ENCODE measurements at places on chromosomes 5 and 9. TPM values are rescaled to one million over a fixed set of nuclear protein-coding genes. Genes with fewer than 3 reads are reported as not detected.
A peak's percentile ranks its signal among the peaks of the same experiment; 100 is the strongest.

Gene FBP1
- 781 TPM for total RNA-seq

GRCh38 chr5:77086689-77087483 is at the start of gene ZBED3:
Gene ZBED3 (minus strand): TSS chr5:77087285. CDS start chr5:77077878, 9,407 bp downstream.
- peak; percentile 63 for DNase-seq

Gene SLIT3
- 0.50 TPM for total RNA-seq

- no peak for DNase-seq
Measured at GRCh38 chr9:71858812-71859211, 52.2 kb downstream of the ABHD17B start.

Gene PCDHGB5
- 3.8 TPM for total RNA-seq

Gene ROR2
- not detected for total RNA-seq

DNA sequence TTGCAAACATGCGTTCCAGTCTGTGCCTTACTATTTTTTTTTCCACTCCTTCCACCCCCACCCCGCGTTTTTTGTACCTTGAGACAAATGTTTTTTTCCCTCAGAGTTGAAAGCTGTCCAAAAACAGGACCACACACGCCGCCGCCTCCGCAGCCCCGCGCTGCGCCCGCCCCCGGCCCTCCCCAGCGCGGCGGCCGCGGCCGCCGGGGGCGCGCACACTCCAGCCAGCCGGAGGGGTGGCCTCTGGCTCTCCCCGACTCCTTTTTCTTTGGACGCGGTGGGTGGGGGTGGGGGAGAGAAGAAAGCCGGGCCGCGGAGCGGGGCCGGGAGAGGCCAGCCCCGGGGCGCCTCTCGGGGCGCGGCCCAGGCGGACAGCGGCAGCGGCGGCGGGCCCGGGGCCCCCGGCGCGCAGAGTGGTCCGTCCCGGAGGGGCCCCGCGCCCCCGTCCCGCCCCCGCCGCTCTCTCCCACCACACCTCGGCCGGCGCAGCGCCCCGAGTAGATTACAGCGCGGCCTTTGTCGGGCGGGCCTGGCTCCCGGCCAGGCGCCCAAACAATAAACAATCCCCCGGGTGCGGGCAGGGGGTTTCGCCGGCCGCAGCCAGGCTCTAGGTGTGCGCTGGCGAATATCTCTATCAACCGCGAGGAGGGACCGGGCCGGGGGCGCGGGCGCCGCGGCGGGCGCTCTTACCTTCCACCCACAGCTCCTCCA is 10.9 kb downstream of the PTCH1 start:
- peak; percentile 58 for DNase-seq

DNA sequence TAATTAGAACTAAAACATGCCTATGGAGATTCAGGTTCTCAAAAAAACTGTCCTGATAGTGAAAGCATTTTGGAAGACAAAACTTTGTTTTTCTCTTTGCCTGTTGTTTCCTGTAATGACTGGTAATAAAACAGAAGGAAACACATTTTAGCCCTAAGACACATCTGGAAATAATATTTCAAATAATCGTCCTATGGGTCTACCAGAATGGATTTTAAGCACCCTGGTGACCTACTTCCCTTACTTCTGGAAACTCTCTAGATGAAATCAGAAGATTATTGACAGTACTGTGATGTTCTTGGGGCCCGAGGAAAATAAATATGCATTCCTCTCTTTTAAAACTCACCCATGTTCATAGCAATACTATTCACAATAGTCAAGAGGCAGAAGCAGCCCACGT is 110.1 kb upstream of the TLE4 start:
- no peak for DNase-seq

DNA sequence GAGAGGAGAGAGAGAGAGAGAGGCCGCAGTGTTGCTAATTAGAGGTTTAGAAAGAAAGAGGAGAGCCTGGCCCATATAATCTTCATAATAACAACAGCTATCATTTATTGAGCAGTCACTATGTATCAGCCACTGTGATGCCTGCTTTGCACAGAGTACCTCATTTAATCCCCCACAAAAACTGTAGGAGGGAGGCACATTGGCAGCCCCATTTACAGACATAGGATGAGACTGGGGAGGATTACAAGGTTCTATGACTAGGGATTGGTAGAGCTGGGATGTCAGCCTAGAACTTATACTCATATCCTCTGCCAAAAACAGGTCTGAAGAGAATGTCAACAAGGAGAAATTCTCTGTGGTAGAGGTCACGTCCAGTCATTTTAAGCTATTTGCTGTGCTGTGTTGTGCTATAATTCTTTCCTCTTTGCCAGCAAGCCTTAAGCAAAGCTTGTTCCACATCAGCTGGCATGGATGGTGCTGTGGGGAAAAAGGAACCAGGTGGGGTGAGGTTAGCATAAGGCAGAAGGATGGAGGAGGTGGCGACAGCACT is 6.7 kb upstream of the GCNT4 start:
- DNase-seq, result no peak

Gene CBY3
- not detected for total RNA-seq

- DNase-seq, result no peak
Measured at GRCh38 chr5:87327998-87328397, 60.3 kb downstream of the RASA1 start.

DNA sequence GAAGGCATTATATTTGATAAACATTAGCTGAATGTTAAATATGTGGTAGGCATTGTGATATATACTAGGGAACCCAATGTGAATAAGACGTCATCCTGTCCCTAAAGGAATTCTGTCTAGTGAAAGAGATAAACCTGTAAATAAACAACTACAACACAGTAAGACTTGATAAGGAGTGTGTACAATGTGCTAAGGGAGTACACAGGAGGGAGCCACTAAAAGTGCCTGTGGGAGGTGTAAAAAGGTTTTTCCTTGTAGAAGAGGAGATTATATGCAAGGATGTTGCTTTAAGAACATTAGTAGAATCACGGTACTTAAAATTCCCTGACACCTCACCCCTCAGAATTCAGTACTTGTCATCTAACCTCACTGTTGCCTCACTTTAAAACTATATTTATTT is 91.7 kb downstream of the KIAA0825 start:
- DNase-seq, result no peak

DNA sequence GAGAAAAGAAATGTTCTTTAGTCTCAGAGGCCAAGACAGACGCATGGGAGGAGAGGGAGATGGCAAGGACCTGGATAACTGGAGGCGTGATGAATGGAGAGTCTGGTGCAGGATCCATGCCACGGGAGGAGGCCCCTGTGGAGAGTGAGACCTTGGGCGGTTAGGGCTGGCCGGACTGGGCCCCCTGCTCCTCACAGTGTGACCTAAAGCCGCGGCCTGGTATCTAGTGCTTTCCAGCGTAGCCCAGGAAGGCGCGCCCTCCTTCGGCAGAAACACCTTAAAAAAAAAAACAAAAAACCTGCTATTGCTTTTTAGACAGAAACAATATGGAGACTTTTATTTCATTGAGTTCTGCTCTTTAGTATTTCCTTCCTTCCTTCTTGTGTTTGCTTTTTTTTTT is 33.1 kb downstream of the SCGB3A1 start:
- DNase-seq, result no peak

Gene MAST4
- total RNA-seq, result 16.0 TPM

Gene MARCOL
- total RNA-seq, result not detected

Gene FAM169A
- total RNA-seq, result 4.1 TPM

DNA sequence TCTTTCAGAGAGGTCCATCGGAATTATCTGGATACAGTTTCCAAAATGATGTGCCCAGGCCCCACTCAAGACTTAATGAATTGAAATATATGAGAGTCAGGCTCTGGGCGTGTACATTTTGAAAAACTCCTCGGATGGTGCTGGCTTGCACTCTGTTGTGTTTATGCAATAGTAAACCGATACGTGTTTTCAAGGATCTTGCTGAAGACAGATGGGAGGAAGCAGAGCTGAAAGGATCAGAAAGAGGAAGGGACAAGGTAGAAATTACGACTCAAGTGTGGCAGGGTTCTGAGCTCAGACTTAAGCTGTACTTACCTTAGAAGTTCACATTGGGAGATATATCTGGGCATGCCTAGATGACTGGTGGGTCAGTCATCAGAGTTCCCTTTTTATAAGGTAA is 13.7 kb upstream of the STOM start:
- DNase-seq, result no peak

Gene AQP7
- total RNA-seq, result 10.4 TPM

DNA sequence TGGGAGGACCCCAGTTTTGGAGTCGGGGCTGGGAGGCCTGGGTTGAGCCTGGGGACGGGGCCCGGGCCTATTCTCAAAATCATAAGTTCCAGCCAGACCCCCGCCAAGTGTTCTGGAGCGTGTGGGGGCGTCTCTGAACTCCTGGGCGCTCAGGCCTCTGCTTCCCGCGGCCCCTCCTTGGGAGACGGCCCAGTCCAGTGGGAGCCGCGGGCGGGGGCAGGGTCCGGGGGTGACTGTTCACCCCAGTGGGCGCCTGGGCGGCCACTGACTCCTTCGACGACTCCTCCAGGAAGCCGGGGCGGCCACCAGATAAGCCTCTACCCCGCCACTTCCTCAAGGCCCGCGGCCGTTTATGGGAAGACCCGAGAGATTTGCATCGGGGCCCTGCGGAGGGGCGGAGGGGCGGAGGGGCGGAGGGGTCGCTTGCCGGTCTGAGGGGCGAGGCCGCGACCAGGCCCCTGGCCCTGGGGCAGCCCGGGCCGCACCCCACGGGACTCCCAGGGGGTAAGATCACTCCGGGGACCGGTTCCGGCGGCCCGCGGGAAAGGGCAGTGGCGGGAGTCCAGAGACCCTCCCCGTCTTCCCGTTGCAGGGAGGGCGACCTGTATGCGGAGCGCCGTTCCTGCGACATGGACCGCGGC is 655 bp downstream of the TOR4A start:
- peak; percentile 58 for DNase-seq

DNA sequence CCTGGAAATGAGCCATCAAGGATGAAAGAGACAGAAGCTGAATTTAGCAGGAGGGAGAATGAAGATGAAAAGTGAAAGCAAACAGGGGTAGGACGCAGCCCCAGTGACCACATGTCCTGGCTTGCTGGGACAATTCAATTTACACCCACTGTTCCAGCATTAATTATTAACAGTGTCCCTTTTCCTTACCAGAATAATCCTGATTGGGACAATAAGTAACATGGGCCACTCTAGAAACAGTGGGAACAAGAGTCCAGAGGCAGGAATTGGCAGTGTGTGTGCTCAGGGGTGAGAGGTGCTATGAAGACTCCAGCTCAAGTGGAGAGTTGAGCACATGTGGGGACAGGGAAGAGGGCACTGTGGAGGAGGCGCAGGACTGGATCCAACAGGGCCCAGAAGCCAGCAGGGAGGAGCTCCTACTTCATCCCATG is 147.1 kb downstream of the C5orf15 start:
- DNase-seq, result no peak

GRCh38 chr5:81214848-81215247 is 18.3 kb upstream of the CKMT2 start:
- DNase-seq, result no peak

- no peak for DNase-seq
Measured at GRCh38 chr5:102903074-102903871, 148.2 kb downstream of the PAM start.

Gene PDGFRB
- total RNA-seq, result 17.3 TPM

DNA sequence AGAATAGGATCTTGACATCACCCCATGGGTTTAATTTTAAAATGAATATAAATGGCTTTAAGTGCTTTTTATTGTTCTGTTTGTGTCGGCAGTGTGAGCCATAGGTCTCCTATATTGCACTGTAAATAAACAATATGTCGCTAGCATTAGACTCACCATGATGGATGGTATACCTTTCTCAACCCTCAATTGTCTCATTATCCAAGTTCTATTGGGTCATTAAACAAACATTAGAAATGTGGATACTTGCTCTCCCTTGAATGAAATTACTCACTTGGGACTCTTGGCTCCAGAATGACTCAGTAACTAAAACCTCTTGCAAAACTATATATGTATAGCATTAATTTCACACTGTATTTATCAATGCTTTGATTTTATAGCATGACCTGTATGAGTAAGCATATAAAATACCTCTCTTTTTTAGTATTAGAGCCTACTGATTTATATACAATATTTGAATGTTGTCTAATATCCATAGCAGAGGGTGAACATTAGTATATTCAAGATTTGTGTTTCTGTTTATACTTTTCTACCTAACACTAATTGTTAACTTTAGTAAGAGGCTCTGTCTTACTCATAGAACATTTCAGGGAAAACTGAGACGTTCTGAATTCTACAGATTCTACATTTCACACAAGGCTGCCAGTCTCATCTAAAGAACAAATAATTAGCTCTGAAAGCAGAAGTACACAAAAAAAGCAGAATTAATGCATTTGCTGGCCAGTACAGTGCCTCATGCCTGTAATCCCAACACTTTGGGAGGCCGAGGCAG is 303.8 kb upstream of the PRR16 start:
- DNase-seq, result no peak

GRCh38 chr9:126248680-126249079 is 77.9 kb upstream of the MVB12B start:
- no peak for DNase-seq

GRCh38 chr9:136339173-136339957 is 12.0 kb downstream of the GPSM1 start:
- peak; percentile 83 for DNase-seq

GRCh38 chr5:138032028-138032571 is 779 bp downstream of the FAM13B start:
- DNase-seq, result peak; percentile 82

Gene MAP1B
- 10.9 TPM for total RNA-seq

DNA sequence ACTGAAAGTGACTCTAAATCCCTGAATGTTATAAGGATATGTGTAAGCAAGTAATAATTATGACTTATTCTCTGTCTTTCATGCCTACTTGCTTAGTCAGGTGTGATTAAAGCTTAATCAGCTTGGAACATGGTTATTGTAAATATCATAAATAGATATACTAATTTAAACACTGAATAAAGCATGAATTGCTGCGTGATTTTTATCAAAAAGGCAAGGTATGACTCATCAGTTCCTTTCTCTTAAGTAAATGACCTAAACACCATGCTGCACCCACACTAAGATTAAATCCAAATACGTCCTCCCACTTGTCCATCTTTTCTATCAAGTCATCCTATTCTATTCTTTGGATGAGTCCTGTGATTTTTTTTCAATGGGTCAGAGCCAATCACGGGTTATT is 124.6 kb upstream of the MTAP start:
- no peak for DNase-seq

DNA sequence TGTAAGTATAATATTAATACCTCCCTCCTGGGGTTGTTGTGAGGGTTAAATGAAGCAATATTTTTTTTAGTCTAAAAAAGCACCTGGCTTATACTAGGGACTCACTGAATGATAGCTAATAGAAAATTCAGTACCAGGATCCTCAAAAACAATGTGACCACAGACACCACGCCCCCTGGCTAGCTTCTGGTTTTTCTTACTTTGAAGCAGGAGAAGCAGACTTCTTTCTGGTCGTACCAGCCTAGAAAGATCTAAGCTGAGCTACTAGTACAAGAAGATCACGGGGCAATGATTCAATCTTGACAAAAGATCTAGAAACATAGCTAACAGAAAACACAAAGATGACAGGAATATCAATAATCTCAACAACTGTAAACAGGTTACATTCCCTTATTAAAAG is 218.5 kb upstream of the SLC30A5 start:
- DNase-seq, result no peak

Measured in right lobe of liver (tissue), 6 donors.